Fibroblast of skin of left biceps (primary cell): ENCODE measurements at places on chromosomes 2 and 18.
A peak's percentile ranks its signal among the peaks of the same experiment; 100 is the strongest.

DNA sequence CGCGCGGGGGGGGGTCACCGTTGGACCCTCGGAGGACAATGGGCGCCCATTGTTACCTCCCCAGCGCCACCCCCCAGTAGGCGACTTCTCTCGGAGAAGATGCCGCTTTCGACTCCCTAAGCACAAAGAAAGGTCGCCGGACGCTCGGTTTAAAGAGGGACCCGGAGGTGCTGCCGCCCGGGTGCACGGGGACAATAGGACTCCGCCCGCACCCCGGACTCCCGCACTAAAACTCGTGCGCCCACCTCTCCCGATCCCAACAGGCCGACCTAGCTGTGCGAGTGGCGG lies 318 bp upstream of the CDC42EP3 start:
- DNase-seq: no peak

DNA sequence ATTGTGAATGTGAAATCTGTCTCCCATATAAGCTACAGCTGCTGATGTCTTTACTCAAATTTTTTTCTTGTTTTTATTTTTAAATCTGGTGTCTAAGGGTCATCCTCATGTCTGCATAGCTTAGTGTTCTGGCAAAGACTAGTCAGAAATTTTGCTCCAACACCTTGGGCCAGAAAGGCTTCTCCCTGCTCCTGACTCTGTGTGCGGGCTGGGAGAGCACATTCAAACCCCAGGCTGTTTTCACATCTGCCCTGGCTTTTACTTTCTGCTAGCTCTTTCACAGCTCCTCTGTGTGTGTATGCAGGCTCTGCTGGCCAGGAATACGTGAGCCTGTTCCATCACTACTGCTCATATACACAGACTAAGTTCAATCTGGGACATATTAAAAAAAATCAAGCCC lies 102.9 kb upstream of the RIOK3 start:
- no peak for DNase-seq

- DNase-seq: no peak
Observed at GRCh38 chr18:52648201-52648600, 308.2 kb downstream of the DCC start.

DNA sequence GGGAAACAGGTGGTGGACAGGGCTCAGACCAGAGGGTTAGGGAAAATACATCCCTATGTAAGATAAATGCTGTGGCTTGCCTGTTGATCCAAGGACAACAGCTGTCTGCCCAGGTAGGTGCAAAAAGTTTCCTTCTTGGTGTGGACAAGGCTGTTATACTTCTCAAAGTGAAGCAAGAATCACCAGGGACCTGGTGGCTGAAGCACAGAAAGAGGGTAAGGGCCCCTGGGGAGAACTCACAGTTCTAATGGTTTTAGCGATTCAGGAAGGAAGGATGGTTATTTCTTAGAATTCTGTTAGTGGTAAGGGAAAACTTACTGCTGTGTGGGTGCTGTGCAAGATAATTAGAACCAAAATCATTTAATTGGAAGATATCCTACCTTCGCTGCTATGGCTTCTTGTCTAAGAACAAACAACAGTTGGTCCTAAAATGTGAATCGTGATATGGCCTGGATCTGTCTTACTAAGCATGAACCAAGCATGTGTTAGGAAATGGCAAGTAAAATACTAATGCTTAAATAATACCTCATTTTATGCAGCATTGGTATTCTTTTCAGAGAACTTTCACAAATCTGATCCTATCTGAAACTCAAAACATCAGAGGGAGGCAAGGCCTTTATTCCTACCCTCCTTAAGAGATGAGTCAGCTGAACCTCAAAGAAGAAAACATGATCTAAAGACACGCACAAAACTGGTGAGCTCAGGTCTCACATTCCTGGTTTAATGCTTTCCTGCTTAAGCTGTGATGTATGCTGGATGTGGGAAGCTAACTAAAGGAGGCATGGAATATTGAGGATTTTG lies 159.2 kb upstream of the THUMPD2 start:
- DNase-seq: peak; percentile 79

- no peak for DNase-seq
Observed at GRCh38 chr18:24000613-24001490, 13.7 kb upstream of the TTC39C start.
